COR-L47 (cell line): ENCODE measurements at places on chromosomes 4 and X.
A peak's percentile ranks its signal among the peaks of the same experiment; 100 is the strongest.

- no peak for DNase-seq
These were observed 16.8 kb downstream of the CD38 start for GRCh38 chr4:15794905-15795304.

- no peak for DNase-seq
These were observed 2.1 kb downstream of the PNMA6F start for GRCh38 chrX:153319295-153320046.

GRCh38 chrX:45900766-45901615, 644.2 kb downstream of the ZNF674 start:
- DNase-seq = no peak

DNA sequence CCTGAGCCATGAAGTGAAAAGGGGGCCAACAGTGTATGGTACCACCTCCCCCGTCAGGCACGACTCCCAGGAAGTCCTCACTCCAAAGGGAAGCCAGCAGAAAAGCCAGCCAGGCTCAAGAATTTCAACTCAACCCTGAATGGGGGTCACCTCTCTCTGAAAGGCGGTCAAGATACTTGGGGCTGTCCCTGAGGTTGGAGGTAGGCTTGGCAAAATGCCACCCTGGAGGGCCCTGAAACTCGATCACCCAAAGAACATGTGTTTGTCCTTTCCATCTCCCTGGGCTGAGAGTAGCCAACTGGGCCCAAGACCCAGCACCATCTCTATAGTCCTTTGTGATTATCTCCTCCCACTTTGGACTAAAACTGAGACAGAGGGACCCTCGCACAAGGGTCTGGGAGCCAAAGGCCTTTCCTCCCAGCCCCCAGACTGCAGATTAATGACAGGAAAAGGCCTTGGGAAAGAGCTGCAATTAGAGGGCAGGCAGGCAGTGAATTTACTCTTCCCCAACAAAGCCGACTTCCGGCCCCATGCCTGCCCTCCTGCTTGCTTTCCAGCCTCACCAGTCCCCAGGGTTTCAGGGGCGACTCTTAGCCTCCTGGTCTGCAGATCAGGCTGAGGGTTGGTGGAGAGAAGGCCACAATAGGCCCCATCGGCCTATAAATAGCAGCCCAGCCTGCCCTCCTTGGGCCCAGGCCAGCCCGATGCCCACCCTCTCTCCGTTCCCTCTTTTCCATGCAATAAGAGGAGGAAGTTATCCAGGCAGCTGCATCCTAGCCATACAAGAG, 5.6 kb downstream of the SASH3 start:
- no peak for DNase-seq

DNA sequence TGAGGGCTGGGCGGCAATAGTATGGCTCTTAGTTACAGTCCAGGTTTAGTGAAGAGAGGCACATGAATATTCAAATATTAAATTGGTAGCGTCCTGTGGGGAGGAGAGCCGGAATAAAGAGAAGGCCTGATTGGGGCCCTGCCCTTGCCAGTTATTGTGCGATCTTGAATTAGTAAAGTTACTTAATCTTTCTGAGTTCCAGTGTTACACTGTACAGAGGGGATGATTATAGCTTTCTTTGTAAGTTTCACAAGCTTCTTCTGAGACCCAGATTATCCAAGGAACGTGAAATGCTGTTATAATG, 1.2 kb downstream of the METAP1 start:
- DNase-seq = no peak

DNA sequence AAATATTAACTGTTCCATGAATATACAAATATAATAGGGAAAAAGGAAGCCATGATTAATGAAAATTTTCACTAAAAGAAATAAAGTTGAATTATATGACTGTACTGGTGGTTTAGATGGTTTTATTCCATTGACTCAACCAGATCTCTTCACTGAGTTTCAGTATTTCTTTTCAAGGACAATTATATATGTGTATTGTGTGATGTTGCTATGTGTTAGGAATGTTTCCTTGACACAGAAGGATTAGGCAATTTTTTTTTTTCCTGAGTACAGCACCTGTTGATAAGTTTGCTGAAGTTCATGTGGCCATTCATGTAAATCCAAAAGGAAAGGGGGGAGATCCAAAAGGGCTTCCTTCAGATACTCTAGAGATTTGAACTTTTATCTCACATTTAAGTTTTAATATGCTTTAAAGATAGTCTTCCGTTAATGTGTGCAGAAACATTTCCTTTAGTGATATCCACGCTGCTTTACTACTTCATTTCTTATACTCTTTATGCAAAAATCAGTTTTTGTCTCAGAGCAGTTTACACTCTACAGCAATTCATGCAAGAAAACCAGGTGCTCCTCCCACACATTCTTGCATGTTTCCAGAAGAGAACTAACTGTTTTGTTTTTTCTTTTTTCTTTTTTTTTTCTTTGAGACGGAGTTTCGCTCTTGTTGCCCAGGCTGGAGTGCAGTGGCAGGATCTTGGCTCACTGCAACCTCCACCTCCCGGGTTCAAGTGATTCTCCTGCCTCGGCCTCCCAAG, 249.1 kb downstream of the RPA4 start:
- DNase-seq = no peak

GRCh38 chr4:100469555-100469954, 48.3 kb downstream of the EMCN start:
- DNase-seq = no peak

DNA sequence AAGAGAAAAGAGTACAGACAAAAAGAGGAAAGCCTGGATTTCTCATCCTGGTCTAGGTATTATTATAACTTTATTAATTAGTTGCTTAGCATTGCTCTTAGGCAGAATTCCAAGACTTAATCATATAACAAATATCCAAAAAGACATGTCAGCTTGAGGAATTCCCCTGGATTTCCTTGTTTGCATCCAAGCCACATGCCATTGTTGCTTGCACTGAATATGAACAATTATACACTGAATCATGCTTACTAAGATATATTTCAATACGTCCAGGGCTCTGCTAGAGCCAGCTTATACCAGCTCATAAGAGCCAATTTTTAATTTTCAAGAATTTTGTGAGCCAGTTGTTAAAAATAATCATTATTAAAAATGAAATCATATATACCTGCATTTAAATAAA, 5.5 kb upstream of the TLR10 start:
- DNase-seq = no peak

- peak; percentile 9 for DNase-seq
These were observed 320.1 kb downstream of the CFAP299 start for GRCh38 chr4:80655662-80656061.

- DNase-seq = no peak
These were observed 7.6 kb downstream of the FAT4 start for GRCh38 chr4:125322366-125322730.

DNA sequence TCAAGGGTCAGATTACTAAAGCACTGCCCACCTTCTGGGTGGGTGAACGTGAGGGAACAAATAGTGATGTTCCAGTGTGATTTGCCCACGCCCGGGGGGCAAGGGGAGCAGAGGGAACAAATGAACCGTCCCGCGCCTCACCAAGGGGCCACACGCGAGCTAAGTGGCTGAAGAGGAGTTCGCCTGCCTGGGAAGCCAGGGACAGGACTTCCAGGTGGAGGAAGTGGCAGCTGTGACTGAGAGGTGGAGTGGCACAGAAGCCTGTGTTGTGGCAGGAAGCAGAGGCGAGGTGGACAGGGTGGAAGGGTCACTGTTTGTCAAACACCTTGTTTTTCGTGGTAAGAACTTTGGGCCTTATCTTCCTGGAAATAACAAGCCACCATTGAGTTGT, 9.0 kb upstream of the SORBS2 start:
- no peak for DNase-seq

- DNase-seq = no peak
These were observed 8.0 kb downstream of the GPM6B start for GRCh38 chrX:13808865-13809264.

GRCh38 chr4:35167385-35167784, 1076.9 kb downstream of the ARAP2 start:
- DNase-seq = no peak

GRCh38 chr4:111136438-111136837, 513.6 kb upstream of the PITX2 start:
- peak; percentile 11 for DNase-seq

- DNase-seq = no peak
These were observed 111.7 kb downstream of the NFKB1 start for GRCh38 chr4:102612824-102613366.

GRCh38 chrX:139720136-139720535, 12.2 kb upstream of the MCF2 start:
- no peak for DNase-seq

DNA sequence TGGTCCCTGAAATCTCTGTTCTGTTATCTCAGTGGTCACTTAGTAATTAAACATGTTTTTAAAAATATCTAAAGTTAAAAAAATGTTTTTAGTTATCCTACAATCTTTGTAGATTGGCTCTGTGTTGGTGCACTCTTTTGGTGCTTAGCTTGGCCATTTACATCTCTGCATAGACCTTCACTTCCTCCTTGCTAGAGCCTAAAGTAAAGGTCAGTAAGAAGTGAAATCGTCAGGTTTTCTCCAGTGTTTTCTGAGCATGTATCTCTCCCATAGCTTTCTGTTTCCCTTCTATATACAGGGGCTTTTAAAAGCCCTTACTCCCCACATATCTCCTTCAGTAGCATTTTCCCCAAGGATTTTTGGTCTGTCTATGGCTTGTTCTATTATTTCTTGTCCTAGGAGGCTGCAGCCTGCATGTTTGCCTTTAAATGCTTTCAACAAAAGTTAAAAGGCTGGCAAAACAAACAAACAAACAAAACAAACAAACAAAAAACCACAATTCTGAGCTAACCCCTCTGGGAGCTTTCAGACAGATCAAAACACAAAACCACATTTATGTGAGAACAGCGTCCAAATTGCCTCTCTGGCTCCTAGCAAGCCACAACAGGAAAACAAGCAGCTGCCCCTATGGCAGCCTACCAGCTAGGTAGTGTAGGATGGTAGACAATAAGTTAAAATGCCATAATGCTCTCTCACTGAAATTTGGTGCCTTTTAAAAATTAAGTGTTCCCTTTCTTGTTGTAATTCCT, 27.3 kb upstream of the GPRASP2 start:
- no peak for DNase-seq

DNA sequence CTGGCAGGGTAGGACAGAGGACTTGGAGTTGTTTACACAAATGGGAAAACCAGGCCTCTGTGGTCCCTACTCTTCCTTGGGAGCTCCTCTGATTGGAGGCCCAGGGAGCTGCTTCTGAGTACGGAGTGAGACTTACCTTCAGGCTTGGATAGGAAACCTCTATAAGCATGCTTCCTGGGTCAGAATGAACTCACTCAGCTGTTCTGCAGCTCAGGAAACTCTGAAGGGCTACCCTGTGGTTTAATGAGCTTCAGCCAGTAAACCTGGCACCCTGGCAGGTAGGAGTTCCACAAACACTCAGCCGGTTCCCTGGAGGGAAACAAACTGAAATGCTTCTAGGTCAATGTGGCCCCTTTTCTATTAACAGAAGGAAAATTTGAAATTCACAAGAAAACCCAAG, 51.0 kb upstream of the TFDP3 start:
- no peak for DNase-seq

DNA sequence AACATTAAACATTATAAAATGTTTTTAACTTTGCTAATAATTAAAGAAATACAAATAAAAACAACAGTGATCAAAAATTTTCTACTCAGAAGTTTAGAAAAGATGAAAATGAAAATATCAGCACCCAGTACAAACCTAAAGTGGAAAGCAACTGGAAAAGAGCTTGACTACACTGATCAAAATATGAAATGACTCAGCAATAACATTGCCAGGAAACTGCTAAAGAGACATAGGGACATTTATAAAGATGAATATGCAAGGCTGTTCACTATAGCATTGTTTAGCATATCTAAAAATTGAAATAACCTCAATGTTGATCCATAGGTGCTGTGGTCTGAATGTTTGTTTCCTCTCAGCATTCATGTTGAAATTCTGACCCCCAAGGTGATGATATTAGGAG, 88.5 kb upstream of the NOCT start:
- DNase-seq = no peak

GRCh38 chr4:18319431-18319830, 297.9 kb upstream of the LCORL start:
- DNase-seq = no peak

DNA sequence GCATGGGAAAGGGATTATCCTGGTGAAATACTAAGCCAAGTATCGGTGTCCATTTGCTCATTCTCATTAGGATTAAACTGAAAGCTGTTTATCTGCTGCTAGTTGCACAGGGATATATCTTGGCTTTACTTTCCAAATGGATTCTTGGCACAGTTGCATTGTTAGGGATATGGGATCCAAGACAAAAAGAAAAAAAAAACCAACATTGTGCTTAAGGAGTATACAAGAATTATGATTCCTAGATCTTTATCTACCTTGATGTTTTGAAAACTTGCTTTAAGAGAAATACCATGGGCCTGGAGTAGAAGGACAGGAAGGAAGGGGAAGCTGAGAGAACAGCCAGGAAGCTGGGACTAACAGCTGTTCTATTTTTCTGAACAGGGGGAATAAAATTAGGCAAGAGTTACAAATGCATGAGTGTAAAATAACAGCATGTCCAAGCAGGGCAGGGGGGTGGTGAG, 107.6 kb downstream of the ATXN3L start:
- DNase-seq = no peak

DNA sequence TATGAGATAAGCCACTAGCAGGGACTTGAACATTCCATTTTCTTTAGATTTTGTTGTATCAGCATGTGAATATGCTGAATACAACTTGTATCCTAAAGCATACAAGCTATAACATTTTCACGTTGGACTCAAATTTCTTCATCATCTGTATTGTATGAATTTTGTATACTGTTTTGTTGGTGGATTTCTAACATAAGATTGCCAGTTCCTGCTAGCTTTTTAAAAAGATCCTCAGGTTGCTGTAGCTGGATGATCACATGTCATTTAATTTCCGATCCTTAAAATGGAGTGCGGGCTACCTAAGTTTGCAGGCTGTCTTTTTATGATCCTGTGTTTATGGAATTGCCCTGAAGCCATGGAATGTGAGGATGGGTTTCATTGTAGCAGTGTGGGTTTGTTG, 6.9 kb downstream of the PDLIM5 start:
- DNase-seq = no peak

GRCh38 chrX:139083191-139083590, 371.7 kb upstream of the FGF13 start:
- DNase-seq = no peak

- DNase-seq = no peak
These were observed 136.3 kb downstream of the HS6ST2 start for GRCh38 chrX:132821974-132822633.

DNA sequence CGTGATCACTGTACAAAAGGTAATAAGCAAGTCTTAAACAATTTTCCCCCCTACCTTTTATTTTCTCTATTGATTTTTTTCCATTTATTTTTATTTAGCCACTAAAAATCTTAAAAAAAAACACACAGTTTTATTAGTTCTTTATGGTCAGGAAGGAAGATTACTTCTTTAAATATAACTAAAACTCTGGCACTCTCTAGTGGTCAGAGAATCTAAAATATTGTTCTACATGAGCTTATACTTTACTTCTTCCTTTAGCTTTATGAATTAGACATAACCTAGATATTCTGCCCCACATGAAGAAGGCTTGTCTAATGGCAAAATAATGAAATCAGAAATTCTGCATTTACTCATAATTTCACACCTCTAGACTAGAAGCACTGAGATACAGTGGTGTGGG, 135.2 kb downstream of the PDE5A start:
- DNase-seq = no peak

- no peak for DNase-seq
These were observed 42.4 kb downstream of the DCUN1D4 start for GRCh38 chr4:51885363-51885762.
